ENCODE measurements at places on chromosomes 2 and 18.

DNA sequence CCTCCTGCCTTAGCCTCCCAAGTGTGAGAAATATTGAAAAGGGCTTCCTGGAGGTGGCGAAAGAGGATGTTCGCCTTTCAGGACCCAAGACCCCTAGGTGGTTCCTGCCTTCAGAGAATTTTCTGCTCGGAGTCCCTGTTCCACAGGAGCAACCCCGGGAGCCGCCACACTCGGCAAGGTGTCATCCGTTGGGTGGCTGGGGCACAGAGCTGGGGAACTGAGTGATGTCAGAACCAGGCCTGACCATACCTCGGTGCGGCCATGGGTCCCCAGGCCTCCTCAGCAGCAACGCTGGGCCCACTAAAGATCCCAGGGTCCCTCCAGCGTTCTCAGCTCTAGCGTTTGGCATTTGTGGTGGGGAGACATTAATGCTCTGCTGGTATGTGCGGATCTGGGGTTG is 23.7 kb upstream of the TAF1B start:
- no peak for DNase-seq

DNA sequence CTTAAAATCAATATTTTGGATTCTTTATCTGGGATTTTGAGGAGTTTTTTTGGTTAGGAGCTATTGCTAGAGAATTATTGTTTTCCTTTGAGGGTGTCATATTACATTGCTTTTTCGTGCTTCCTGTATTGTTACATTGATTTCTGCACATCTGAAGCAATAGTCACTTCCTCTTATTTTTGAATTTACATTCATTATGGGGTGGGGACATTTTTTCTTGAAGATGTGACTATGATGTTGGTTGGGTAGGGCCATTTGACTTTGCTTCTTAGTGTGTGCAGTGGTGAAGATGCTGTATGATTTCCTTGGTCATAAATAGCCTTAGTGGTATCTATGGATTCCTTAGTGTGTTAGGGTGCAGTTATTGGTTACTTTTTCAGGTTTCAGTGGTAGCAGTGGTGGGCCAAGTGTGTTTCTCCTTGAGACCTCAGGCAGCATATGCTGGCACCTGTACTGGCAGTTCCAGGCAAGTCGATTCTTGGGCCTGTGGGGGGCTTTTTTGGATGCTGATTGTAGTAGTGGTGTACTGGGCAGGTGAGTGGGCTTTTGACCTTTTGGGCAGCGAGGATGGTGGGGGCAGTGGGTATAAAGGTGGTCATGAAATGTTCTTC is 61.8 kb downstream of the ARHGAP25 start:
- DNase-seq, result no peak

- DNase-seq, result no peak
Observed at GRCh38 chr2:85401464-85401805, 8.7 kb downstream of the CAPG start.

GRCh38 chr2:10305715-10306114 is 3.0 kb downstream of the HPCAL1 start:
- DNase-seq, result peak; percentile 42

- DNase-seq, result no peak
Observed at GRCh38 chr18:62660691-62661090, 54.6 kb upstream of the PHLPP1 start.

DNA sequence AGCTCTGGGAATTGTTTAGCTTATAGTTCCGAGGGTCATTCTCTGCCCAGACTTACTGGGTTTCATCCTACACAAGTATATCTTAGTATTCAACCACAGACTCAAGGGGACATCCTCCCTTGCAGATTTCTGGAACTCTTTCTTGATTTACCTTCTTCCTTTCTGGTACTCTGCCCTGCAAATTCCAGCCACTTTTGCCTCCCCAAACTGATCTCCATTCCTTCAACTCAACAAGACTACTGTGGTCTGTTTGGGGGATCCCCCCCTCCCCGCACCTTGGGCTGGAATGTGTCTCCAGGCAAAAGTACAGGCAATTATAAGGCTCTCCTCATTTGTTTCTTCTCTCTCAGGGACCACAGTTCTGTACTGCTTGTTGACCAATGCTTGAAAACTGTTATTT is 13.4 kb downstream of the PHOSPHO2 start:
- DNase-seq, result no peak

GRCh38 chr2:54924121-54924520 is 126.1 kb downstream of the RTN4 start:
- no peak for DNase-seq

DNA sequence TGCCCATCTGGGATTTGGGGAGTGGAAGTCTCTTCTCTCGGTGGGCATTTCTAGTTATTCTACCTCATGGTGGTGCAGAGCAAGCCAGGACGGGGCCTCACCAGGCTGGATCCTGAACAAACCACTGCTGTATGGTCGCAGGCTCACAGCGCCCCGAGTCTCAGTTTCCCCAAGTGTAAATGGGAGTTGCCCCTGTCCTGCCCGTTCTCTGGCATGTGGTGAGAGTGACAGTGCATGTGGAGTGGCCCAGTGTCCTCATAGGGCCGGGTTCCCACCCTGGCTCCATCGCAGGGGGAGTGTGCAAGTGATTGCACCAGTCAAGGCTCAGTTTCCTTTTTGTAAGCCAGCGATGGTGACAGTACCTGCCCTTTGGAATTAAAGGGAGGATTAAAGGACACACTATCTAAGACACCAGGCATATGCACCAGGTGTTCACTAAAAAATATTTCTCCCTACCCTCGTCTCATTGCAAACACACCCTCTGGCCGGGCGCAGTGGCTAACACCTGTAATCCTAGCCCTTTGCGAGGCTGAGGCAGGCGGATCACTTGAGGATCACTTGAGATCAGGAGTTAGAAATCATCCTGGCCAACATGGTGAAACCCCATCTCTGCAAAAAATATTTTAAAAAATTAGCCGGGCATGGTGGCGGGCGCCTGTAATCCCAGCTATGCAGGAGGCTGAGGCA is 173.3 kb upstream of the MYCN start:
- DNase-seq, result no peak

GRCh38 chr18:58021504-58021903 is 22.5 kb upstream of the NEDD4L start:
- DNase-seq, result no peak
